ENCODE measurements at places on chromosomes 1 and 21.

DNA sequence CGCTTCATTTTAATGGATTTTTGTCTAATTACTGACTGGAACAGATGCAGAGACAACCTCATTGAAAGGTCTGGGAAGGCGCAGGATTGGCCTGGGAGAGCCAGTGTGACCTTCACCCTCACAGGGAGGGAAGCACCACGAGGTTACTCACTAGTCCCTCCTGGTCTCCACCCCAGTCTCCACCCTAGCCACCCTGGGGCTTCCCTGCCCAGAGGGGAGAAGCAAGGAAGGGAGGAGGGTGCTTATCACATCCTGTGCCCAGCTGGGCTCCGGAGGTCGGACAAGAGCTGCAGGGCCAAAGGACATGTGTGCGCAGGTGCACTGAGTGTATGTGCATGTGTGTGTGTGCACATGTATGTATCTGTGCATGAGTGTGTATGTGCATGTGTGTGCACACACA lies 220.1 kb upstream of the VAMP3 start:
- no peak for DNase-seq

- DNase-seq = no peak
These were observed 68.9 kb downstream of the NMNAT2 start for GRCh38 chr1:183349201-183349711.

GRCh38 chr1:207762622-207763021 lies 10.8 kb downstream of the CD46 start:
- DNase-seq = no peak

GRCh38 chr21:44647222-44647552 lies 973 bp downstream of the KRTAP10-11 start:
- no peak for DNase-seq

- DNase-seq = no peak
These were observed 6.2 kb downstream of the HPCAL4 start for GRCh38 chr1:39685071-39685470.

- DNase-seq = no peak
These were observed 102.5 kb downstream of the KCNN3 start for GRCh38 chr1:154767315-154768240.

- DNase-seq = no peak
These were observed 7.3 kb upstream of the ADAM15 start for GRCh38 chr1:155043793-155044192.

- no peak for DNase-seq
These were observed 35.2 kb downstream of the TEX35 start for GRCh38 chr1:178548108-178548507.

GRCh38 chr1:101166583-101167120 lies 70.2 kb upstream of the S1PR1 start:
- no peak for DNase-seq

- no peak for DNase-seq
These were observed 27.5 kb downstream of the CTH start for GRCh38 chr1:70438529-70438928.

DNA sequence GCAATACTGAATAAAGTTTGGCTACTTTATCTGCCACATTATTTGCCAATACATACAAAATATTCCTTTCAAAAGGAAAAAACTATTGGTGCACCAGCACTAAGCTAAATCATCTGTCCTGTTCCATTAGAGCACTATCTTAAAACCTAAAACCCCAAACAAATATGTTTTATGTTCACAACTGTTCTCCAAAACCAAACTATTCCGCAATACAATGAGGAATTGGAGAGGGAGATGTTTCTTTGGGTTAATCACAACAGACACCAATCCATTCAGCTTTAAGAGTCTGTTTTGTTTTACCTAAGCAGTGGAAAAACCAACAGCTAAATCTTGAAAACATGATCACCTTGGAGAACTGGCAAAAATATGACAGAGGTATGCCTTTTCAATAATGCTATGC lies 85.1 kb downstream of the ZNF644 start:
- no peak for DNase-seq

- no peak for DNase-seq
These were observed 25.3 kb upstream of the IFNLR1 start for GRCh38 chr1:24212376-24212775.

- DNase-seq = no peak
These were observed 21.5 kb downstream of the OLIG2 start for GRCh38 chr21:33047231-33047630.

GRCh38 chr1:16204634-16205333 lies 7.7 kb downstream of the ARHGEF19 start:
- DNase-seq = no peak

DNA sequence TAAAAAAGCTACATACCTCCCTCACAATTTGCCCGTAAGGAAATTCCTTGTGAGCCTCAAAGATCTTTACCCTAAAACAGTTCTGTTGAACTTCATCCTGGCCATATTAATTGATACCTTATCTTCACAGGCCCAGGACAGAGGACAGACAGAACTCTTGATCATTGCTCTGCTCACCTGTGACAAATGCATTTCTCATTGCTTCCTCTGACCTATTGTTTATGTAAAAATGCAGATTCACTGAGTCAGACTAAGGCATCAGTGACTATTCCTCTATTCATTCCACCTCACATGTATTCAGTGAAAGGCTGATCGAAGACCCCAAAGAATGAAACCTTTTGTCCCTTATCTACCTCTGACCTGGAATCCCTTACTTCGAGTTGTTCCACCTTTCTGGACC lies 61.0 kb downstream of the BACH1 start:
- no peak for DNase-seq

DNA sequence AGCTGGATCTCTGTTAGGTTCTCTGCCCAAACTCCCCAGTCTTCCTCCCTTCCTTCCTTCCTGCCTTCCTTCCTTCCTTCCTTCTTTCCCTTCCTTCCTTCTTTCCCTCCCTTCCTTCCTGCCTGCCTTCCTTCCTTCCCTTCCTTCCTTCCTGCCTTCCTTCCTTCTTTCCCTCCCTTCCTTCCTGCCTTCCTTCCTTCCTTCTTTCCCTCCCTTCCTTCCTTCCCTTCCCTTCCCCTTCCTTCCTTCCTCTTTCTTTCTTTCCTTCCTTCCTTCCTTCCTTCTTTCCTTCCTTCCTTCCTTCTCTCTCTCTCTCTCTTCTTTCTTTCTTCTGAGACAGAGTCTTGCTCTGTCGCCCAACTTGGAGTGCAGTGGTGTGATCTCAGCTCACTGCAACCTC lies 8.7 kb upstream of the LSM10 start:
- no peak for DNase-seq

DNA sequence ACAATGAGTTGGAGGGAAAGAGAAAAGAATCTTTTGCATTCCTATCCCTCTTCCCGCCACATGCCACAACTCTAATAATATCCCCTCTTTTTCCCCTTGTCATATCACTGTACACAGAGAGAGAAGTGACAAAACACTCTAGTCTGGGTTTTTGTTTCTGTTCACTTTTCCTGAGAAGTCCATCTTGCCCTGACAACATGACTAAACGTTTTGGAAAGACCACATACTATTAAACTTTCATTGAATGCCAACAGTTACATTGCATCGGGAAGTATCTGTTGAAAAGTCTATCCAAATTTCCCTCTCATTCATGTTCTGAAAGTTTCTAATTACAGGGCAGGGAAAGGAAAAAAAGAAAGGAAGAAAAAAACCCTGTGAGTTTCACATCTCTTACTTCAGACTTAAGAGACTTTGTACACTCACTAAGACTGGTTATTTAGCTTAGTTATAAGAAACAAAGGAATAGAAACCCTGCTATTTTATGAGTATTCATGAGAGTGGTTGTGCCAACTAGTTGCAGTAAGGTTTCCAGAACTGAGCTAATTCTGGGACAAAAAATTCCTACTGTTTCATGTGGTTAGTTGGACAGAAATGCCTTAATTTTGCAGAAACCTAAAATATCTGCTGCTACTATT lies 16.9 kb downstream of the PLA2G4A start:
- DNase-seq = no peak

DNA sequence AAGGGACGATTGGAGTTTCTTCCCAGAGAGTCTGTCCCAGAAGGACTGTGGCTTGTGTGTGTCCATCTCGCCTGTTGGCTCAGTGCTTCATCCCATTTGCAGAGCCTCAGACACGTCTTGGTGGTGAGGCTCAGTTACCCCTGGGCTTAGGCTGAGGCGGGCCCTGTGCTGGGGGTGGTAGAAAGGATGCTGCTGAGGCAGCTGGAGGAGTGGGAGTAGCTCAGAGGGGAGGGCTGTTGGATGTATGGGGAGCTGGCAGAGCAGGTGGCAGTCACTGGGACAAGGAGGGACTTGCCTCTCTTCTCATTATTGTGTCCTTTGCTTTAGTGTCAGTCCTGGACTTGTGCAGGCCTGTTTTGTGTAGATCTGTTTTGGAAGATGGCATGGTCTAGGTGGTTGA lies 7.3 kb upstream of the MIIP start:
- DNase-seq = no peak

GRCh38 chr1:174969977-174970376 lies 29.8 kb upstream of the CACYBP start:
- DNase-seq = no peak

- no peak for DNase-seq
These were observed 97.6 kb upstream of the CD34 start for GRCh38 chr1:208008534-208008933.

DNA sequence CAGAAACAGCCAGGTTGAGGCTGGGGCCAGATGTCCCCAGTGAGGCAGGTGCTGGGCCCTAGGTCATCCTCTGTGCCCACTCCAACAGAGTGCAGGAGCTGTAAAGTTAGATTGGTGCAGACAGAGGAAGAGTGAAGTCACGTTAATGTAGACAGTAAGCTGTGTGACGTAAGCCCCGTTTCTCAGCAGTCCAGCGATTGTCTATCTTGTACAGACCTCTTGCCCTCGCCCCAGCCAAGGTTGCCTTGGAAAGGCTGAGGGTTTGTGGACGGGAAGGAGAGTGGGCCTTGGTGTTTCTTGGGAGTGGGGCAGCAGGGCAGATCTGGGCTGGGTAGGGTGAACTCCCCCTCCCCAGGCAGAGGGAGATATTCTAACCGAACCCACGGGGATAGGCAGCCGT lies 13.5 kb downstream of the FAAH start:
- DNase-seq = no peak

DNA sequence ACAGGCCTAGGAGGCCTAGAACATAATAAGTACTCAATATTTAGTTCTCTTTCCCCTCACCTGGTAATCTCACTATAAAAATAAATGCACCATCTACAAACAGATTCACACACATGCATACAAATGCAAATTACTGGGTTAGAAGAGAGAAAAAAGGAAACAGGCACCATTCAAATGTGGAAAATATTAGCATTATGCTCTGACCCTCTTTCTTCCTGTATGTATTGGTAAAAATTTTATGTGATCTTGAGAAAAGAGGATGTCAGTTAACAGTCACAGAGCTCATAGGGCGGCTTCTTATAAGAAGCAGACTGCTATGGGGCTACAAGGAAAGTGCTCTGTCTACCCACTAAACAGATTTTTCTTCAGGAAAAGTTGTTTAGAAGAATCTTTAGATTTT lies 565.4 kb downstream of the LMO4 start:
- no peak for DNase-seq

GRCh38 chr1:178485541-178485981 lies 11.2 kb downstream of the CLEC20A start:
- DNase-seq = no peak

DNA sequence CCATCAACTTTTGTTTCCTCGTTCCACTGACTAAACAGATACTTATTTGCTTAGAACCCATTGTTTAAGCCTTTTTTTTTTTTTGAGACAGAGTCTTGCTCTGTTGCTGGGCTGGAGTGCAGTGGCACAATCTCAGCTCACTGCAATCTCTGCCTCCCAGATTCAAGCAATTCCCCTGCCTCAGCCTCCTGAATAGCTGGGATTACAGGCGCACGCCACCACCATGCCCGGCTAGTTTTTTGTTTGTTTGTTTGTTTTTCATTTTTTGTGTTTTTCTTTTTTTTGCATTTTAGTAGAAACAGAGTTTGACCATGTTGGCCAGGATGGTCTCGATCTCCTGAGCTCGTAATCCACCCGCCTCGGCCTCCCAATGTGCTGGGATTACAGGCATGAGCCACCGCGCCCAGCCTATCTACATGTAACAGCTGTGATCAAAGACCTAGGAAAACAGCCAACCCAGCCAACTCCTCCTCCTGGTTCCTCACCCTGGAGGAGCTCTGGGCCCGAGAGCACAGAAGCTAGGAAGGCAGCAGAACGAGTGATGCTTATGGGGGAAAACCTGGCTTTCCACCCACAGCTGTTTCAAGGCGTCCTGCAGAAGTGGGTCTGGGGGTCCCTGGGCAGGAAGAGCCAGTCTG lies 32.9 kb downstream of the KCNN3 start:
- no peak for DNase-seq

GRCh38 chr1:118483245-118484006 lies 298.4 kb upstream of the SPAG17 start:
- DNase-seq = peak; percentile 41

GRCh38 chr1:199551967-199552565 lies 475.4 kb upstream of the NR5A2 start:
- DNase-seq = peak; percentile 68

DNA sequence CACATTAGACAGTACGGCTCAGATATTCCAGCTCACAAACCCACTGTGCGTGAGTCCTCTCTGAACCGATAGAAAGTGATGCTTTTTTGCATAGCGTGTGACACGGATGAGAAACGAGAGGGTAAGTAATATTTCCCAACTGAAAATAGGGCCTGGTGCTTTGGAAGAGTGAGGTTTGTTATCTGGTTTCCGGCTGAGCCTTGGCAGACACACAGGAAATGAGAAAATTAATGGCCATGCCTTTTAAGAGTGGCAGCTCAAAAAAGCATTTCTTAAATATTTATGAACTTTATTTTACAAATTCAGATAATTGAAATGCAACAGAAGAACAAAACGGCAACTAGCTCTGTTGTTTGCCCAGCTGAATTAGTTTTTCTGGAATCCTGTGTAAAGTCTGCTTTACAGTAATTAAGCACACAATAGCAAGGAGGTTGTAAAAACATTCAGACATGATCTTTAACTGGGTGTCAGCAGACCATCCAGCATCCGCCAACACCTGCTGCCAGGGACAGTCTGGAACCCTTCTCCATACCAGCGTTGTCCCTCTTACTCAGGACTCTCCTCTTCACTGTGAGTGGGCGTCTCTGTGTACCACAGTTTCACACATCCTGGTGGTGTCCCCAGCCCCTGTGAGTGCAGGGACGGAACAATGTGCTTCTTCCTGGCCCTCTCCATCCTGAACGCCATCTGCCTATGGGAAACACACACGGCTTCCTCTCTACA lies 155.4 kb downstream of the PGBD5 start:
- no peak for DNase-seq

- no peak for DNase-seq
These were observed 44.9 kb upstream of the NTPCR start for GRCh38 chr1:232905331-232906034.
